ENCODE measurements at places on chromosomes 11 and 22. TPM values are rescaled to one million over a fixed set of nuclear protein-coding genes. Genes with fewer than 3 reads are reported as not detected.

Gene IL18
- not detected for total RNA-seq

Gene CNTF
- 4.6 TPM for total RNA-seq

Gene CECR2
- total RNA-seq: 178 TPM

Gene SNAP29
- 22.9 TPM for total RNA-seq

Gene VSTM5
- total RNA-seq: 2.0 TPM

Gene CYB5R2
- 2.6 TPM for total RNA-seq

Gene APOA1
- not detected for total RNA-seq

Gene MAPK12
- 88.5 TPM for total RNA-seq

Gene LINC01488
- not detected for total RNA-seq

Gene KRTAP5-8
- not detected for total RNA-seq

Gene KCNQ1OT1
- 14.3 TPM for total RNA-seq

Gene EIF4ENIF1
- total RNA-seq: 41.9 TPM

Gene PRR33
- not detected for total RNA-seq

Gene PLAAT5
- total RNA-seq: 11.2 TPM

Gene MCHR1
- 1.7 TPM for total RNA-seq

Gene MN1
- 0.91 TPM for total RNA-seq

Gene AIFM3
- 0.64 TPM for total RNA-seq

Gene DEPDC7
- total RNA-seq: 28.7 TPM

Gene RBMXL2
- total RNA-seq: not detected

Gene ASRGL1
- total RNA-seq: 55.7 TPM

Gene NFAM1
- total RNA-seq: 0.91 TPM

Gene PTPRJ
- 2.4 TPM for total RNA-seq
